ENCODE measurements at places on chromosomes 3 and 15.
A peak's percentile ranks its signal among the peaks of the same experiment; 100 is the strongest.

GRCh38 chr15:63013052-63013808 is 29.3 kb upstream of the TPM1 start:
- DNase-seq, result no peak

GRCh38 chr3:54046641-54047214 is 75.6 kb upstream of the CACNA2D3 start:
- peak; percentile 25 for DNase-seq

GRCh38 chr3:134625885-134626741 is 24.7 kb downstream of the KY start:
- no peak for DNase-seq

- no peak for DNase-seq
These were observed 44.5 kb upstream of the C3orf80 start for GRCh38 chr3:160180581-160181216.

DNA sequence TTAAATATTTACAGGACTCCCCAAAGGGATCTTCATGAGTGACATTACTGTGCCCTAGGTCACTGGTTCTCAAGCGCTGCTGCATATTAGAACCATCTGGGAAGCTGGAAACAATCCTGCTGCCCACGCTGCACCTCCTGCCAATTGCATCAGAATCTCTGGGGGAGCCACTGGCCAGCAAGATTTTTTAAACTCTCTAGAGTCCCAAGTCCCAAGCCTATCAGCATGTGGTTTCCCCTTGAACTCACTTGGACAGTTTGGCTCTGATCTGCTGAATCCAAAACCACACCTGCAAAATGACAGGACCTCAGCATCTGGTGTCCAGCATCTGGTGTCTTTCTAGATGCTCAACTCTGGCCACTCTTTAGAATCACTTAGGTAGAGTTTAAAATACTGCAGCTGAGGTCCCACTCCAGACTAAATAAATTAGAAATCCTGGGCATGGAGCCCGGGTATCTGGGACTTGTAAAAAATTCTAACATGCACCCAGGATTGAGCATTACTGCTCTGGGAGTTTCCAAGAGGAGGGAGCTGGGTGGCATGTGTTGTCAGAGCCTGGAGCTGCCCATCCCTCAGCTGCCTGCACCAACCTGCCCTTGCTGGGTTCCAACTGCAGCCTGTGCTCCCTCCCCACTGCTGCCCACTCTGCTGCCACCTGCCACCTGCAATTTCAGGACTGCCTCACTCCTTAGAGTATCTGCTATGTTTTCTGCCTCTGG is 311.3 kb downstream of the SLC9A9 start:
- no peak for DNase-seq

- DNase-seq, result no peak
These were observed 83.5 kb upstream of the BCL6 start for GRCh38 chr3:187828579-187829452.
